ENCODE measurements at places on chromosomes 4 and X.

- DNase-seq, result no peak
These were observed 8.9 kb downstream of the TMEM33 start for GRCh38 chr4:41944089-41944488.

- no peak for DNase-seq
These were observed 486.6 kb upstream of the TENM3 start for GRCh38 chr4:181756451-181757095.

- no peak for DNase-seq
These were observed 556.9 kb upstream of the SLIT2 start for GRCh38 chr4:19694812-19695211.

- no peak for DNase-seq
These were observed 25.8 kb downstream of the TEC start for GRCh38 chr4:48243887-48244286.

GRCh38 chr4:187065396-187065795 is 341.7 kb upstream of the FAT1 start:
- no peak for DNase-seq

GRCh38 chr4:131447883-131448282 is 1701.2 kb upstream of the PCDH10 start:
- DNase-seq, result no peak

DNA sequence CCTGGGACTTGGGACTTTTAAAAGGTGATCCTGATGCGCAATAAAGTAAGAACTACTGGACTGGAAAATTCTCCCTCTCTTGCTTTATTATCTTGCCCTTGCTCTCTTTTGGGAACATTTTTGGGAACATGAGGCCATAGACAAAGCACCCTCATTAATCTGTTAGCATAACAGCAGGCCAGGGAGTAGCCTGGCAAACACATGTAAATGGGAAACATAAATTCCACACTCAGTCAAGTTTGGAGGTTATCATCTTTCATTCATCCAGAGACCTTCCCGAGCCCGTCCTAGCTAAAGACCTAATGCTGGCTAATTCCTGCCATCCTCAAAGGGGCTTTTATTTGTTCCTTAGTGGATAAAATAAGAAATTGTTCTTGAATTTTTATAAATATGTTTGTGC is 162.8 kb upstream of the ARX start:
- no peak for DNase-seq

DNA sequence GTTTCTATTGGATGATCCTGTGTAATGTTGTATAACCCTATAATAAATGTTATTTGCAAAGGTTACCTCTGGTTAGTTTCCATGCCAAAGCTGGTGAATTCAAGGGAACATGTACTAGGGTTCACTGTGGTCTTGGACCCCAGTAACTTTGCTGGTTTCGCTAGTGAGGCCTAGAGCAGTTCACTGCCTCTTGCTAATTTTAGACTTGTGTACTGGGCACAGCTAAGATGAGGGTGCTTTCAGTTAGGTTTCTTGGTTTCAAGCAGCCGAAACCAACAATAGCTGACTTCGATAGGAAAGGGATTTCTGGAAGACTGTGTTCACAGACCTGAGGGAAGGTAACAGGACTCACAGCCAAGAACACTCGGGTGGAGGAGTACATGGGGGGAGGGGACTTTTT is 215.5 kb upstream of the BCOR start:
- DNase-seq, result no peak

- no peak for DNase-seq
These were observed 73.6 kb downstream of the SNX25 start for GRCh38 chr4:185282968-185283367.

- DNase-seq, result no peak
These were observed 1105.3 kb upstream of the LCORL start for GRCh38 chr4:19126903-19127302.

- no peak for DNase-seq
These were observed 54.0 kb upstream of the NKAP start for GRCh38 chrX:119997570-119997969.

- no peak for DNase-seq
These were observed 147.0 kb downstream of the PDGFC start for GRCh38 chr4:156824451-156825060.

GRCh38 chr4:7971881-7972500 is 32.3 kb upstream of the AFAP1 start:
- no peak for DNase-seq

DNA sequence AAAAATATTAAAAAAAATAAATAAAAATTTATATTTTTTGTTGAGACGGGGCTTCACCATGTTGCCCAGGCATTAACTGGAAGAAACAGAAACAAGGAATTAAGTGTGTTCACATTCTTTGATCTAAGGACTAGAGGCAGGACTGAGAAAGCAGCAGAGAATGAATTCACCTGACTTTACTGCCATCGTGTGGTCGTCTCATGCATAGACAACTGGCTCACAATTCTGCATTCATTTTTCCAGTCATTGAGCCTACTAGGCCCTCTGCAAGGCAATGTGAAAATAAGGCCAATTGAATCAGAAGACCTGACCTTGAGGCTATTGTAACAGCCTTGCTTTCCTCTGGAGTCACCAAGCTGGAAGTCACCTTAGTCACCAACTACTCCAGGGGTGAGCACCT is 37.4 kb downstream of the LHFPL1 start:
- no peak for DNase-seq

DNA sequence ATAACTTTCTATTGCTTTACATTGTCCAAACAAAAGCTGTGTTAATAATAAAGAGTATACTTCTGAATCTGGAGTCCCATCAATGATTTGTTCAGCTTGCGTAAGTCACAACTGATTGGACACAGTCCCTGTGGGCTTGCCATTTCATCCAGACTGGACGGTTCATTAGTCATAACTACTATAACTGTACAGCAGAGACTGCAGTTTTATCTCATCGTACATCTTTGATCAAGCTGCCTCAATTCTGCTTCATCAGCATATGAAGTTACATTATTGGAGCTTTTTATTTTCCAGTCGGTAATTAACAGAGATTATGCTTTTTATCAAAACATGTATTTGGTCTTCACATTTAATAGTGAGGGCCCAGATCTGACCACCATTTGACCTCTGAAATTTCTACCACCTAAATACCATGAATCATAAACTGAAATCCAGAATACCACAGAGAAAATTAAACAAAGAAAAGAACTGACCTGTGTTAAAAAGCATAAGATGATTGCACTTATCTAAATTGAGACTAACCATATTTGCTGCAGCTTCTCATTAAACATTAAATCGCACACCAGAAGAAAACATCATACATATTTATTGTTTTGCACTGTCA is 12.5 kb upstream of the MAB21L2 start:
- DNase-seq, result no peak

- DNase-seq, result no peak
These were observed 24.7 kb upstream of the HERC3 start for GRCh38 chr4:88567591-88567990.

DNA sequence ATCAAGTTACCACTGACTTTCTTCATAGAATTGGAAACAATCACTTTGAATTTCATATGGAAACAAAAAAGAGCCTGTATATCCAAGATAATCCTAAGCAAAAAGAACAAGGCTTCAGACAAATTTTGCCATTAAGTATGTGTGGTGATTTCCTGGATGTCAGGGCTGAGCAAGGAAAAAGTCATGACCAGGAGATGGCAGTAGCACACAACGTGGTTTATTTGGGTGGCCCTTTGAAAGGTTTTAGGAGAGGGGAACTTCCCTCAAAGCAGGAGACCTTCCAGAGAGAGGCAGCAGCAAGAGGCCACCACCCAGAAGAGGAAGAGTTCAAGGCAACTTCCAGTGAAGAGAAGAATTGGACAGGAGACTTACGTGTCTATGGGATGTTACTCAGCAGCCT is 18.1 kb upstream of the ZXDB start:
- DNase-seq, result no peak

- no peak for DNase-seq
These were observed 156.6 kb downstream of the FAM13A start for GRCh38 chr4:88900432-88900831.

- DNase-seq, result no peak
These were observed 212.0 kb downstream of the COMMD8 start for GRCh38 chr4:47251348-47252135.

Data from stimulated activated CD4-positive, alpha-beta T cell treated with anti-CD3 and anti-CD28 coated beads, Interleukin-1b, Interleukin-23, amount 100 ng/mL, for 24 hours (primary cell).